ENCODE measurements at places on chromosomes 3 and 15. TPM values are rescaled to one million over a fixed set of nuclear protein-coding genes. Genes with fewer than 3 reads are reported as not detected.

Gene TRAT1
- total RNA-seq = 0.90 TPM

Gene ARGFX
- total RNA-seq = not detected

Gene ZNF502
- total RNA-seq = 3.7 TPM

DNA sequence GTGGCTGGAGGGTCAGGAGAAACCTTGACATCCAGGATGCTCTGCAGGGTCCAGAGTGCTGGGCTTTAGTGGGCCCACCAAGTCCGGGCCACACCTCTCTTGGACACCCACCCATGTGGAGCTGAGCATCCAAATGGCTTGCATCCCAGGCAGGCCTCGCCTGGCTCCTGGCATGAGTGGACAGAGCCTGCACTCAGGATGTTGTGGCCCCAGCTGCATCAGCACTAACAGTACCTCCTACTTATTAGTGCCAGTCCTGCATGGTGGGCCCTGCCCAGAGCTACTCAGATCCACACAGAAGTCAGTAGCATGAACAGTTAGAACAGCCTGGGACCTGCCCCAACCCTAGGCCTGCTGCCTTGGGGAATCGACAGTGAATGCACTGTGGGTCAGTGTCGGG lies 42.2 kb upstream of the MRPS22 start:
- H3K27ac ChIP-seq = no peak overlapping the region
- H3K4me3 ChIP-seq = no peak overlapping the region
- H3K4me1 ChIP-seq = no peaks in the 10 kb centered on the region
- no peaks in the 10 kb centered on the region for H3K27me3 ChIP-seq
- DNase-seq = no peak

- H3K36me3 ChIP-seq = no peaks in the 10 kb centered on the region
- no peaks in the 10 kb centered on the region for H3K4me1 ChIP-seq
- no peak overlapping the region for H3K4me3 ChIP-seq
Observed at GRCh38 chr15:32667321-32667720, 25.8 kb downstream of the SCG5 start.

Measured in tibial nerve (tissue), 4 donors.